ENCODE measurements at places on chromosomes 1 and 21.

DNA sequence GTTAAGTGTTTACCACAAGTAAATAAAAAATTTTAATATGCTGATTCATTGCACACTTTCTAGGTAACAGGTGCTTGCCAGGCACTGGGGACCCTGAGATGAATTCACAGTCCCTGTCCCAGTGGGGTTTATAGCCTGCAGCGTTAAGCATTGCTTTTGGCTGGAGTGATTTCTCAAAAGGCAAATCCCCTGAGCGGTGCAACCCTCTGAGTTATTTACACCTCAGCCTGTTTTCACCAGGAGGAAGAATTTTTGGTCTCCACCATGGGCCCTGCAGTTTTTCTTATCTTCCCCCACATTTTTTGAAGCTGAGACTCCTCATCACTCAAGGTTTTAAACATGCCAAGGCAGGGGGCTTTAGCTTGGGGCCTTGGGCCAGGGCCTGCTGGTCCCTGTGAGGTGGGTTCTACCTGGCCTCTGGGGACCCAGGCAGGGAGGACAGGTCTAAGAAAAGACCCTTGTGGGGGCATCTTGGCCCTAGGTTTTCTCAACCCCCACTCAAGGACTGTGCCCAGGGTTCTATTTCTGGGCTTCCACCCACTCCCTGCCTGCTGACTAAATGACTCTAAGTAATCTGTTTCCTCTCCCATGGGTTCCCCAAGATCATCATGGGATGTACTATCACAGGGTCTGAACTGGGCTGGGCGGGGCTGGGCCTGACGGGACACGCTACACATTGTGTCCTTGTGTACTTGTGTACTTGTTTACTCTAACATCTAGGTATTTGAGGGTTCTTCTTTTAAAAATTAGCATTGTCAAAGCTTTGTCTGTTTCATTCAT, 10.2 kb upstream of the CHIT1 start:
- no peak for DNase-seq

DNA sequence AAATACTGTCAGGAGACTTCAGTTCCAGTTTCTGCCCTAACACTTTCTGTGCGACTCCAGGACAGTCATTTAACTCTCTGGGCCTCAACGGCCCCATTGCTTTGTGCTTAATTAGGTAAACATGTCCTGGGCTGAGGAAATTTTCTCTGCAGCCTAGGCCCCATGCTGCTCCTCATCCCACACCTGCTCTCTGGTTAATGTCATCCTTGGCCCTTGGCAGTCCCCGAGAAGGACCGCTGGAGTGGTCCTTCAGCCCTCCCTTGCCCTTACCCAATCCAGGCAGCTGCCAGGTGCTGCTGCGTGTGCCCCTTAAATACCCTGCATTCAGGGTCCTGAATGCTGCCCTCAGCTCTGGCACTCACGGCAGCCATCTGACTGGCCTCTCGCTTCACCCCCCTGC, 18.7 kb downstream of the UBL4B start:
- DNase-seq, result no peak

- no peak for DNase-seq
Measured at GRCh38 chr1:155287987-155288543, 10.8 kb downstream of the HCN3 start.

GRCh38 chr1:25168193-25169071, 63.9 kb downstream of the SYF2 start:
- no peak for DNase-seq

GRCh38 chr1:51282605-51283004, 46.5 kb downstream of the RNF11 start:
- no peak for DNase-seq

- no peak for DNase-seq
Measured at GRCh38 chr21:38885909-38886308, 80.2 kb downstream of the ETS2 start.

DNA sequence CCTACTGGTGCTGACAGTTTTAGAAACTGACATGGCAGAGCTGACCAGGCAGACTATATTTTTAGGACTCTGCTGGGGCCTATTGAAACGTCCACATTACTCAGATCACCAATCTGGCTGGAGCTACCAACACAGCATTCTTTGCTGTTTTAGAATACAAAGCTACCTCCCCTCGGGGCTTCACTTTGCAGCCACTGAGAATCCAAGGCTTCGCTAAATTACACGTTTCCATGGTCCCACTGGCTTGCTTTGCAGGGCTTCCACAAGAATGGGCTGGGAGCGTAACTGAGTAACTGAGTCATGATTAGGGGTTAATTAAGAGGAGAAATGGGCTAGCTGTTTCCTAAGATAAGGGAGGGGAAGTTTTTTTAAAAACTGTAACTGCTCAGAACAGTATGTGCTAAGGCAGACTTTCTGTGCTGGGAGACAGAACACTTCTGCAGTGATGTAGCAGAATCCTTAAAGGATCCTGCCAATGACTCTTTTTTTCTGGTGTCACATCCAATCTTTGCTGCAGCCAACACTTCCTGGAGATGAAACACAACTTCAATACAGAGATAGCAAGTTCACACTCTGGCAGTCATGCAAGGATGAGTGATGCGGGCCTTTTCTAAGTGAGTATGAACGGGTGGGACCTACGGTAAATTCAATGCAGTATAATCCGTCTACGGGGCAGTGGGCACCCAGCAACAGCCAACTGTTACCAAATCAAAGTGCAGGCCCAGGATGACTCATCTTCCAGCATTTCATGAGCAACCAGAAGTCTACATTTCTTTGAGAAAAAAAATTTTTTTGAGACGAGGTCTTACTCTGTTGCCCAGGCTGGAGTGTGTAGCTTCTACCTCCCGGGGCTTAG, 21.5 kb downstream of the NDUFS5 start:
- DNase-seq, result no peak

DNA sequence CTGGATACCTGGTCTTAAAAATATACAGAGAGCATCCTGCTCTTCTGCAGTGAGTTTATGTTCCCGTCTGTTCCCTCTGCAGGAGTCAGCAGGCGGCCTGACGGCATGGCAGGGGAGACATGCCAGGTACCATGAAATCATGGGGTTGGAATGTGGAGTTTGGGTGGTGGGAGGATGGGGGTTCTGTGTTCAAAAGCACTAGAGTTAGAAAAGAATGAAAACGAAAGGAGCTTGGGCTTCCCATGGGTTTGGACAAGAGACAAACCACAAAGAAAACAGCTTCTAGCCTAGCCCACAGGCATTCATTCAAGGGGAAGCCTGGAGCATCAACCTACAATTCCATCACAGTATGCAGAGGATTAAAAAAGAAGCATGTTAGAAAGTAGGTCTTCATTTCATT, 59.9 kb downstream of the WARS2 start:
- DNase-seq, result no peak

DNA sequence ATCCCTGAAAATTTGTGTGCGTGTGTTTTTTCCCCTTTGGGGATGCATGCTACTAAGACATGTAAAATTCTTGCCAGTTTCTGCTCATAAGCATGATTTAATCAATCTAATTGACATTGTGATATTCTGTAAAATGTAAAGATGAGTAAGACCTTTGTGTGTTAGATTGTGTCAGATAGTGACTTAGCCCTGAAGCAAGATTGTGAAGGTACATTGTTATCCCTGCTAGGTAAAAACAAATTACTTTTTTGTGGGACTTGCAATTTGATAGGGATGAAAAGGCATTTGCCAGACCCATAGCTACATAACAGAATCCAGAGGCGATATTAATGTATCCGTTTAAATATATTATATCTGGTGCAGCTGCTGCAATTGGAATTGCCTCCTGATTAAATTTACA, 338.0 kb downstream of the RWDD3 start:
- no peak for DNase-seq

GRCh38 chr1:156711011-156711817, 5.8 kb upstream of the CRABP2 start:
- DNase-seq, result no peak

All from CD4-positive, alpha-beta T cell treated with Interleukin-2 at 100 ng/mL for 4 hours (primary cell).